ENCODE measurements at places on chromosomes 3 and 15.
A peak's percentile ranks its signal among the peaks of the same experiment; 100 is the strongest.

DNA sequence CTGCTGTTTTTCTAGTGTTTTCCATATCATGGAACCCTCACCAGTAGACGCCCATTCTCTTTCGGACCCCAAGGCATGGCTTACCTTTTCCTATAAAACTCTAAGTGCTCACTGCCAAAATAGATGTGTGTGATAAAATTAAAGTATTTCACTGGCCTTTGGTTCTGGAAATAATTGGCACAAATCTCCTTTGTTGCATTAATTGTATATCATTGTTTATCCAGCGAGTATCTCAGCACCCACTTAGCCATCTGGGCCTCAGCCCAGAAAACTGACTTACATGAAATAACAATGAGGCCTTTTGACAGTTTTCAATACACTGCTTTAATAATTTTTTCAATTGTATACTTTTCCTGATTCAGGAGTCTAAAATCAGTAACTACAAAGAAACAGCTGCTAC lies 105.1 kb downstream of the MECOM start:
- no peak for DNase-seq

DNA sequence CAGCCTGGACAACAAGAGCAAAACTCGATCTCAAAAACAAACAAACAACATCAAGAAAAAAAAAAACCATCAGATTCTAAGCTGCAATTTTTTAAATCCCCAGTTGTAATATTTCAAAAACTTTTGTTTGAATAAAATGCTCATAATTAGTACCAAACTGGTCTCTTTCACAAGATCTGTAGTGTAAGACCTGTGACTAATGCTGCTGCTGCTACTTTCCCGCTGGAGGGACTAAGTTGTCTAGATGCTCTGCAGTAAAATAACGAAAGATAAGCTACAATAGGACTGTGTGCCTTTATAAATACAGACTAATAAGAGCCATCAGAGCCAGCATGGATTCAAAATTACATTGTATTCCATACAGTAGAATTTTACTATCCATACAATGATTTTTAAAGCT lies 45.4 kb downstream of the TM4SF4 start:
- DNase-seq, result no peak

DNA sequence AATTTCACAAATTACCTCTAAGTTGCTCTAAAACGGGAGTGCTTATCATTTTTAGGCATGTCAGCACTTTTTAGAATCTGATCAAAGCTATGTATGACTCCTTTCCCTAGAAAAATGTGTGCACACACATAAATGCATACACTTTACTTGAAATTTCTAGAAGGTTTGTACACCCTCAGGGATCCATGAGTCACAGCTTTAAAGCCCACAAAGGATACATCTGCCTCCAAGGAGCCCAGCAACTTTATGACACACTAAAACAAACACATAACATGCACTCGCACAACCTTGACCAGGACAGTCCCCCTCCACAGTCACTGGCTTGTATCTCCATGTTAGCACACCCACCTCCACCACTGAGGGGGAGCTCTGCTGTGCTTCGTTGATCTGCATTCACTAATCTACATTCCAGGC lies 722.0 kb upstream of the CFAP20DC start:
- no peak for DNase-seq

GRCh38 chr3:157409516-157409915 lies 27.1 kb upstream of the PTX3 start:
- DNase-seq, result no peak

DNA sequence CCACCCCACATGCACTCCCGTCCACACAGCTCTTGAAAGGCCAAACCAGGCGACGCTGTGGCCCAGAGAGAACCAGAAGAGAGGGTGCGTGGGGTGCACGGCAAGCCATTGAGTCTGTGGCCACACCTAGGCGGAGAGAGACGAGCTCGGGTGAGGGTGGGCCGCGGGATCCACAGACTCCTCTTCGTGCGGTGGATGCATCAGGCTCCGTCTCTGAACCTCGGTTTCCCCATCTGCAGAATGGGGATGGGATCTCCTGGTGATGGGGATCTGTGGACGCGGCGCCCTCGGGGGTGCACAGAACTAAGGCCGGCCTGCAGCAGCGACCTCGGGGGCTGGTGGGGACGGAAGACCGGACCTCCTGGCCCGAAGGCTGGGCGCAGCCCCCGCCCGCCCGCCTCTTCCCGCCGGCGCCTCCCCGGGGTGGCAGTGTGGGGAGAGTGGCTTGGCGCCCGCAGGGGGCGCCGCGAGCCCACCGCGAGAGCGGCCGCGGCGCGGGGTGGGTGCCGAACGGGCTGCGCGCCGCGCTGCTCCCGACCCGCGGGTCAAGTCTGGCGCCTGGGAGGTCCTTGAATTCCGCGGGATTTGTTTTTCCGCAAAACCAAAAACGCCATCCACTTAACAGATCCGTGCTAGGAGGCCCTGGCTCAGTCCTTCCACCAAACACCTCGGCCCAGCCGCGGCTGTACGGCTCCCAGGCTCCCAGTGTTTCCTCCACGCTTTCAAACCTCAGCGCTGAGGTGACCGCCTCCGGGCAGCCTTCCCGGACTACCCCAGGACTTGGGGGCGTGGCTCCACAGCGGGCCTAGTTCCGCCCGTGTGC lies 13.2 kb upstream of the ADPGK start:
- DNase-seq, result peak; percentile 68

DNA sequence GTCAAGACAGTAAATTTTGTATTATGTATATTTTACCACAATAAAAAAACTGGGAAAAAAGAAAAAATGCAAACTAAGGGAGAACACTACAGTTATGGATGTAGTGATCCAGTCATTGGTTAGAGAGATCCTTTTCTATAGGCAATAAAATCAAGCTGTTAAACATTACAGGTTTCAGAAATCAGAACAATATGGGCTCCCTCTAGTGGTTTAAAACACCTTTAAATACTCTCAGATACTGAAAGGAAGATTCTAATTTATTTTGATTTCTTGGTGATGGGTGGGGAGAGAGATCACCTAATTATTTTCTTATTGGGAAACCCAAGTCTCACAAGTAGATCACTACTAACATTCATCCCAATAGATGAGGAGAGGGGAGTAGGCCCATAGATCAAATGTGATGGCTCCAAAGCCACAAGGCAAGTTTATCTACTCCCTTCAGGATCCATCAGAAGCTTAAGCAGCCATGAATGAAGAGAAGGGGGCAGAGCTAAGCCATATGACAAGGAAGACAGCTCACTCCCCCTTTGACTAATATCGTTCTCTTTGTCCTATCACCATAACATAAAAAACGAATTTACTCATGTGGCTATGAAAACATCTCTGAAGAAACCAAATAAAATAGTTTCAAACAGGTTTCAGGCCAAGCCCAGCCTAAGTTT lies 118.6 kb downstream of the ANO10 start:
- no peak for DNase-seq

DNA sequence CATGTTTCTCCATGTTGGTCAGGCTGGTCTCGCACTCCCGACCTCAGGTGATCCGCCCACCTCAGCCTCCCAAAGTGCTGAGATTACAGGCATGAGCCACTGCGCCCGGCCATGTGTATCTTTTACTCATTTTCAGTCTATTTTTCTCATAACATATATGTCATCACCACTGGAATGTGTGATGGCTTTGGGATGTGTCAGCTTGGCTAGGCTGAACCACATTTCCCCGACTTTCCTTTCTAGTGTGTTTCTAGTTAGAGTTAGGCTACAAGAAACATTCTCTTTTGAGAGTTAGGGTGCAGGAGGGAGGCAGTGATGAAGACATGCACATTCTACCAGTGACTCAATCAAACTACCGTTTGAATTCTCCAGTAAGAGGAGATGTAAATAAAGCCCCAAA lies 444.9 kb upstream of the THBS1 start:
- no peak for DNase-seq

GRCh38 chr15:57720867-57721266 lies 14.4 kb downstream of the POLR2M start:
- DNase-seq, result no peak

Data from Right ventricle myocardium superior (tissue), 1 donor.